A549 treated with dexamethasone at 1 μM for 4 hours (cell line): ENCODE measurements at places on chromosomes 12 and 14. TPM values are rescaled to one million over a fixed set of nuclear protein-coding genes. Genes with fewer than 3 reads are reported as not detected.

FAM90A1 gene
- 0.08 to 0.13 TPM (median 0.11 TPM) in 5 replicates for total RNA-seq

RABGGTA gene
- 13.5 to 15.8 TPM (median 14.7 TPM) in 5 replicates for total RNA-seq

NGB gene
- total RNA-seq = 0.05 TPM in 1 of 5 replicates, not detected in the others

OR6C2 gene
- total RNA-seq = not detected in 5 replicates

P2RX7 gene
- not detected in 5 replicates for total RNA-seq

TBX3 gene
- total RNA-seq = 36.1 to 61.5 TPM (median 55.5 TPM) in 5 replicates

MLH3 gene
- total RNA-seq = 15.2 to 21.6 TPM (median 20.3 TPM) in 5 replicates

TAS2R46 gene
- not detected in 5 replicates for total RNA-seq

MARCHF9 gene
- 4.8 to 8.4 TPM (median 7.3 TPM) in 5 replicates for total RNA-seq

PIK3C2G gene
- 0.02 TPM in 1 of 5 replicates, not detected in the others for total RNA-seq

MSRB3 gene
- 21.9 to 28.1 TPM (median 24.9 TPM) in 5 replicates for total RNA-seq

IFNG gene
- not detected in 5 replicates for total RNA-seq

SYT10 gene
- not detected in 5 replicates for total RNA-seq

ADAMTS20 gene
- not detected in 5 replicates for total RNA-seq

POLR3B gene
- total RNA-seq = 5.5 to 5.9 TPM (median 5.5 TPM) in 5 replicates

OTUB2 gene
- 2.5 to 3.7 TPM (median 3.1 TPM) in 5 replicates for total RNA-seq

MANSC4 gene
- not detected in 5 replicates for total RNA-seq

HOTAIR gene
- total RNA-seq = 0.12 to 0.40 TPM (median 0.24 TPM) in 5 replicates

CKAP4 gene
- 70.7 to 88.6 TPM (median 85.5 TPM) in 5 replicates for total RNA-seq

LRRIQ1 gene
- total RNA-seq = 0.30 to 1.0 TPM (median 0.76 TPM) in 5 replicates

OR6C70 gene
- total RNA-seq = not detected in 5 replicates

DHRS4L2 gene
- total RNA-seq = 21.1 to 36.7 TPM (median 31.9 TPM) in 5 replicates

OVCH1 gene
- not detected in 5 replicates for total RNA-seq

KRT8 gene
- 4,375 to 5,591 TPM (median 5,356 TPM) in 5 replicates for total RNA-seq

MYO1H gene
- not detected in 5 replicates for total RNA-seq

FAM216A gene
- total RNA-seq = 17.0 to 20.2 TPM (median 18.4 TPM) in 5 replicates

SSTR1 gene
- 0.03 TPM in 1 of 5 replicates, not detected in the others for total RNA-seq

CACNA1C gene
- total RNA-seq = 0.02 to 0.11 TPM (median 0.04 TPM) in 4 of 5 replicates, not detected in the other

NUAK1 gene
- total RNA-seq = 4.7 to 5.8 TPM (median 5.5 TPM) in 5 replicates

RTN1 gene
- 0.03 TPM in 1 of 5 replicates, not detected in the others for total RNA-seq

AICDA gene
- 0.13 to 0.21 TPM (median 0.16 TPM) in 5 replicates for total RNA-seq

ATF7IP gene
- 3.3 to 6.7 TPM (median 5.6 TPM) in 5 replicates for total RNA-seq

ZNF891 gene
- total RNA-seq = 0.30 to 0.41 TPM (median 0.34 TPM) in 5 replicates

KLHL33 gene
- 0.01 TPM in 1 of 5 replicates, not detected in the others for total RNA-seq
